IMR-90 (cell line): ENCODE measurements at places on chromosomes 12 and 14.
A peak's percentile ranks its signal among the peaks of the same experiment; 100 is the strongest.

DNA sequence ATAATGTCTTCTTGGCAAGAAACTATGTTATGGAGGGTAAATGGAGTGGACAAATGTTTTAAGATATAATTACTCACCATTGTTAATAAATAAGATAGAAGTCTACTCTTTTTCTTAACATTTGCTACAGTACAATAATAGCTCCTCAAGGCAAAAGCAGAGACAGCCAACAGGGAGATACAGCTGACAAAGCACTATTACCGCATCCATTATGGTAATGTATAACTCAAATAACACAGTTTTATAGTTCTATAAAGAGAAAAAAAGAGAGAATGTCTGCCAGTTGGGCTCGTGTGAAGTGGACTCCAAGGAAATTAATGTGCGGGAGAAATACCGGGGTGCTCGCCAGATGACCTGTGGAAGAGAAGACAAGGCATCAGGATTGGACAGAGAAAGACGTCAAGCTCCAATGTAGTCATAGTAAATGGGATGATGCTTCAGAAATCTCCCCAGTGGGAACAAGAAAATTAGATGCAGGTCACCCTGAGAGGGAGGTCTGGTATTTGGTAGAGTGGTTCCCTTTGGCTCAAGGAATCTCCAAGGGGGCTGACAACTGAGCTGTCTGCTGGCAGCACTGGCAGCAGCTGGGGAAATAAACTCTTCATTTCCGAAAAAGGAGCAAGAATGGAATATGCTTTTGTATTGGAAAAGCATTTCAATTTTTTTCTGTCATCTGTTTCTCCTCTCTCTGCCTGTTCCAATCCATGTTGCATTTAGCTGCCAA, 343.9 kb downstream of the LRFN5 start:
- H3K27ac ChIP-seq: no peak overlapping the region
- no peak for DNase-seq
- H3K4me3 ChIP-seq: no peak overlapping the region
- H3K4me1 ChIP-seq: no peaks in the 10 kb centered on the region

- H3K27me3 ChIP-seq: no peaks in the 10 kb centered on the region; the same call in 1 of the 2 replicates
- DNase-seq: no peak
- H3K27ac ChIP-seq: no peak overlapping the region
- no peaks in the 10 kb centered on the region for H3K4me1 ChIP-seq
Observed at GRCh38 chr12:41930866-41931437, 213.7 kb downstream of the GXYLT1 start.

- no peaks in the 10 kb centered on the region for H3K27me3 ChIP-seq
- DNase-seq: no peak
- H3K4me1 ChIP-seq: no peaks in the 10 kb centered on the region; the same call in 1 of the 2 replicates
- no peak overlapping the region for H3K4me3 ChIP-seq
- peaks cover 6% of the 10 kb centered on the region for H3K36me3 ChIP-seq
Observed at GRCh38 chr14:85556267-85556666, 26.3 kb downstream of the FLRT2 start.

DNA sequence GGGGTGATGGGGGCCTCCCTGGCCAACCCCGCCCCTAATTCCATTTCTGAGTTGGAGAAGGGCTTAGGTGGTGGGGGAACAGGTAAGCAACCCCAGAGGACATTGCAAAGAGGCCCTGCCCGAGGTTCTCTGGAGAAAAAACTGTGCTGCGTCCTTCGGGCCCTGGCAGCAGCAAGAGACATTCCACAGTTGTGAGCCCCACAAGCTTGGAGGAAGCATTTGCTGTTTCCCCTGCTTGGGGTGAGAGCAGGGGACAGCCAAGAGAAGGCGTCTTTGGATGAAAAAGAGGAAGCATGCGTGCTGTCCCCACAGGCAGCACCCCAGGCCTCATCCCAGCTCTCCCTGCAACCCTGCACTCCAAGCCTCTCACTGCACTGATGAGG, 1.3 kb downstream of the BDKRB2 start:
- H3K27me3 ChIP-seq: no peaks in the 10 kb centered on the region
- no peak for DNase-seq
- peak overlapping the region; percentile 88 for H3K4me3 ChIP-seq
- H3K4me1 ChIP-seq: peaks cover 22% of the 10 kb centered on the region
- peaks cover 44% of the 10 kb centered on the region for H3K36me3 ChIP-seq

DNA sequence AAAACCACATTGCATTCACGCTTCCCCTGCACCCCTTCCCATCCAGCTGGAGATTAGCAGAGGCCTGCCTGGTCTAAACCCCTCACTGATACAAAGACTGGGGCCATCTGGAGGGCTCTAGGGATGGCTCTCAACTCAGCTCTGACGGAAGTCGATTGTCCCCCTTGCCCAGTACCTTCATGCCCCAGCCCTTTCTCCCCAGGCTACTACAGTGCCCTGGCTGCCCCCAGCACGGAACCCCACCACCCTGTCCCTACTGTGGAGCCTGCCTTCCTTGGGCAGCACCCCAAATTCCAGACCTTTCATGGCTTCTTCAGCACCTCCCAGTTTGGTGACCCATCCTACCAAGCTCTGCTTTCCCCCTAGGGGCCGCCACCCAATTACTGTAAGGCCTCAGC, 25.6 kb downstream of the ZFP36L1 start:
- no peaks in the 10 kb centered on the region for H3K36me3 ChIP-seq
- peaks cover 13% of the 10 kb centered on the region for H3K4me1 ChIP-seq
- no peak overlapping the region for H3K4me3 ChIP-seq
- no peak overlapping the region for H3K27ac ChIP-seq
- no peak for DNase-seq

- no peaks in the 10 kb centered on the region for H3K36me3 ChIP-seq
- H3K4me1 ChIP-seq: no peaks in the 10 kb centered on the region
- H3K4me3 ChIP-seq: no peak overlapping the region
- no peak for DNase-seq
Observed at GRCh38 chr12:104026841-104027599, 23.0 kb downstream of the GLT8D2 start.

DNA sequence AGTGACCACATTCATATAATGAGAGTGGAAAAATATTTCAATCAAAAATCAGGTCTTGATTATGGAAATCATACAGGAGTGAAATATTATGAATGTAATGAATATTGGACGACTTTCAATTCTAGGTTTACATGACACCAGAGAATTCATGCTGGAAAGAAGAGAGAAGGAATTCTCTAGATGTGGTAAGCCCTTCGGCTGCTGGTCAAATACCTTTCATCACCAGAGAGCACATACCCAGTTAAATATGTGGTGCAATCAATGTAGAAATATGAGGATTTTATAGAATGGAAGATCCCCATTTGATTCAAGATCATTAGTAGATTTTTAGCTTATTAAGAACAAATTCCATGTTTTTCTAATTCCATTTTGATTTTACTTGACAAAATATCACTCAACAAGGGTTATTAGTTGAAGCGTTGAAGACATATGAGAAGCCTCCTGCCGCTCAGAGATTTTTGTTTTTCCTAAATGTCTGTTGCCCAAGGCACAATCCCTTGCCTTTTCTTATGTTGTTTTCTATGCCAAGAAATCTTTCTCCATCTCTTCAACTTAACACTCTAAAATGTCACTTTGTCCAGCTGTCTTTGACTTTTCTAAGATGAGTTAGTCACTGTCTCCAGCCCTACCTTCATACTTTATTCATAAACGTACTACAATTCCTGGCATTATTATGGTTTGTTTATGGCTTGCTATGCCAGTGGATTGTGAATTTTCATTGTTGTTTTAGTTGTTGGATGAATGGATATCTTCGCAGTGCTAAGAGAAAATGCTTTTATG, 72.8 kb upstream of the ZDHHC17 start:
- peaks cover 9% of the 10 kb centered on the region for H3K4me1 ChIP-seq
- no peak overlapping the region for H3K4me3 ChIP-seq
- H3K27me3 ChIP-seq: no peaks in the 10 kb centered on the region

DNA sequence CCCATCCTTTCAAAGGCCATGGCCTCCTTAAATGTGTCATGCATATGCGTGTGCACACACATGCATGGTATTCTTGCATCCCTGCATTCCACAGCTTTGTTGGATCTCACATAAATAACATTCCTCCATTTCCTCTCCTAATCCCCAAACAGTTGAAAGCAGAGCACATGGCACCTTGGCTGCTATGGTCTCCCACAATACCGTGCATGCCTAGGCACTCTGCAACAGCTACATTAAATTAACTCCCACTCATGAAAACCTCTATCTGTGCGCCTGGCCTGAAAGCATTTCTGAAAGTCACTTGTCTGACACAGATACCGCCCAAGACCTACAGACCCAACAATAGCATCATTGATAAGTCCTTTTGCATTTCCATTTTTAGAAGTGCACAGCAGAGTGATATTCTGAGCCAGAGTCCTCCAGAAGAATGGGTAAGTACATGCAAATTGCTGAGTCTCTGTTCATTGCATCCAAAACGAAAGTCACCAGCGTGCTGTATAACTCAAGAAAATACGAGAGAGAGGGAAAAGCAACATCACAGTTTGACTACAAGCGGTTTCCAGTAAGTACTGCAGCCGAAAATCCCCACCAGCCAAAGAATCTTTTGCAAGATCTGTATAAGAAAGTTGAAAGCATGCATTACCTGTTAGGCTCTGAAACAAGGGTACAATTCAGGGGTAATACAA, 436 bp downstream of the ASB2 start:
- H3K36me3 ChIP-seq: no peaks in the 10 kb centered on the region
- peaks cover 11% of the 10 kb centered on the region for H3K4me1 ChIP-seq
- DNase-seq: no peak
- peaks cover 2% of the 10 kb centered on the region; the same call in 1 of the 2 replicates for H3K27me3 ChIP-seq

GRCh38 chr14:104755621-104756020, 2.7 kb downstream of the SIVA1 start:
- no peak for DNase-seq
- H3K27ac ChIP-seq: no peak overlapping the region
- H3K4me1 ChIP-seq: peaks cover 6% of the 10 kb centered on the region; the same call in 1 of the 2 replicates
- no peaks in the 10 kb centered on the region for H3K27me3 ChIP-seq
- H3K36me3 ChIP-seq: peaks cover 39% of the 10 kb centered on the region

DNA sequence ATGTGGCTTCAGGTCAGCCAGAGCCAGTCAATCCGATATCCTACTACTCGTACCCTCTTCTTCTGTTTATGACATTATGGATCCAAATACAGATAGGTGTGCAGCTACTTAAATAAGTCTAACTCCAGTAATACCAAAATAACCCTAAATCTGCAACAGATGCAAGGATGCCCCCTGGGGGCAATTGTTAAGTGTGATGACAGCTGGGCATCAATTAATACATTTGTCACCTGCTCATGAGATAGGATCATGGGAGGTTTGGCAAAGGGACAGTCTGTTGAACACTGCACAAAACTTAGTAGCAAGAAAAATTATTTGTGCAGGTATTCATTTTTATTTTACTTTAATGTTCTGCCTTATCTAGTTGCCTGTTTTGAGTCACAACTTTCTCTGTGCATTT, 83.2 kb downstream of the SLC38A6 start:
- H3K4me1 ChIP-seq: no peaks in the 10 kb centered on the region
- no peak overlapping the region for H3K27ac ChIP-seq
- no peaks in the 10 kb centered on the region for H3K27me3 ChIP-seq

DNA sequence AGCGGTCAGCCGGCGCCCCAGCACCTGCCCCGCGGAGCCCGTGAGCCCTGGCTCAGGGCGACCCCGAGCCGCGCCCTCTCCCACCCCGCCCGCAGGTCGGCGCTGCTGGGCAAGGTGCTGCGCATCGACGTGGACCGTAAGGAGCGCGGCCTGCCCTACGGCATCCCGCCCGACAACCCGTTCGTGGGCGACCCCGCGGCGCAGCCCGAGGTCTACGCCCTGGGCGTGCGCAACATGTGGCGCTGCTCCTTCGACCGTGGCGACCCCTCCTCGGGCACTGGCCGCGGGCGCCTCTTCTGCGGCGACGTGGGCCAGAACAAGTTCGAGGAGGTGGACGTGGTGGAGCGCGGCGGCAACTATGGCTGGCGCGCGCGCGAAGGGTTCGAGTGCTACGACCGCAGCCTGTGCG, 14.4 kb downstream of the HHIPL1 start:
- H3K4me3 ChIP-seq: no peak overlapping the region
- no peak for DNase-seq
- H3K27ac ChIP-seq: no peak overlapping the region
- H3K36me3 ChIP-seq: no peaks in the 10 kb centered on the region

GRCh38 chr12:15172060-15172822, 49.0 kb downstream of the RERG start:
- no peaks in the 10 kb centered on the region for H3K36me3 ChIP-seq
- H3K4me3 ChIP-seq: no peak overlapping the region
- no peaks in the 10 kb centered on the region for H3K4me1 ChIP-seq
- no peak for DNase-seq
- H3K27ac ChIP-seq: no peak overlapping the region

DNA sequence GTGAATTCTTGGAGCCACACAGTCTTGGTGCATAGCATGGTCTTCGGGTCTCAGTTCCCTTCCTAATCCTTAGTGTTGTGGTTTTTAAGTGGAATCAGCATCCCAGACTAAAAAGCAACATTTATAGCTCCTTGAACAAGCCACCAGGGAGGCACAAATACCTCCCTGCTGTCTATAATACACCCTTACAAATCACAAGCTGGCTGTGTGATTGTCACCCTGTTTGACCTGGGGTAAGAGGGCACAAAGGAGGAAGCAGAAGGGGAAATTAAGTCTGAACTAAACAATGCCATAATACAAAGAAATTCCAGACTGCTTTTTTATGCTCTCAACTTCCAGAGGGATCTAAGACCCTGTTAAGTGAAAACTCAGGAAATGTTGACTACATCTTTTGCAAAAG, 7.7 kb upstream of the MMP19 start:
- H3K27me3 ChIP-seq: no peaks in the 10 kb centered on the region
- no peak overlapping the region for H3K4me3 ChIP-seq
- no peak overlapping the region for H3K27ac ChIP-seq
- peaks cover 10% of the 10 kb centered on the region for H3K4me1 ChIP-seq

GRCh38 chr14:52267501-52268278, at the start of gene PTGDR:
TSS of gene PTGDR (plus strand) at chr14:52267698. CDS start at chr14:52267815, 117 bp downstream.
- no peak within 1 kb of the TSS for H3K27ac ChIP-seq
- H3K36me3 ChIP-seq: no peaks in the 10 kb centered on the region
- H3K4me3 ChIP-seq: peak within 1 kb of the TSS; percentile 26; the same call in 1 of the 2 replicates
- H3K4me1 ChIP-seq: peaks cover 4% of the 10 kb centered on the region; the same call in 1 of the 2 replicates

GRCh38 chr12:108910336-108910735, 30.4 kb downstream of the DAO start:
- H3K27me3 ChIP-seq: peaks cover 4% of the 10 kb centered on the region
- no peaks in the 10 kb centered on the region for H3K4me1 ChIP-seq
- H3K36me3 ChIP-seq: no peaks in the 10 kb centered on the region
- no peak for DNase-seq
- no peak overlapping the region for H3K27ac ChIP-seq
- no peak overlapping the region for H3K4me3 ChIP-seq

DNA sequence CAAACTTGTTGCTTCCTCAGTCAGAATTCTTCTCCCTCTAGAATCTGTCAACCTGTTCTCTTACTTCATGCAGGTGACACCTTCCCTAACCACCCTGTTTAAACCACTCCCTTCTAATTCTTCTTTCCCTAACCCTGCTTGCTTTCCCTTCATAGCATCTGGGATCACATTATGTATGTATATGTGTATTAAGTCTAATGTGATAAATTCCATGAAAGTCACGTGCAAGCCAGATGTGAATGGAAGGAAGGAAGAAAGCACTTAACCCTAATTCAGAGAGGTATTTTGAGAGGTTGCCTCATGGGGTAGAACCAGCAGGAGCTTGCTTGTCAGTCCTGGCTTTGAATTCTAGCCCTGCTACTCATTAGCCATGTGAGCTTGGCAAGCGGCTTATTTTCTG, 340.0 kb downstream of the TRHDE start:
- H3K27me3 ChIP-seq: no peaks in the 10 kb centered on the region
- no peak for DNase-seq
- no peaks in the 10 kb centered on the region for H3K4me1 ChIP-seq
- no peak overlapping the region for H3K4me3 ChIP-seq
- no peak overlapping the region for H3K27ac ChIP-seq

- H3K36me3 ChIP-seq: no peaks in the 10 kb centered on the region
- no peaks in the 10 kb centered on the region for H3K4me1 ChIP-seq
- peaks cover 7% of the 10 kb centered on the region for H3K27me3 ChIP-seq
- H3K27ac ChIP-seq: no peak overlapping the region
Observed at GRCh38 chr14:96792003-96792402, 5.2 kb upstream of the VRK1 start.

GRCh38 chr14:97359341-97359740, 562.2 kb downstream of the VRK1 start:
- H3K4me1 ChIP-seq: no peaks in the 10 kb centered on the region
- no peak for DNase-seq
- H3K27me3 ChIP-seq: no peaks in the 10 kb centered on the region
- no peaks in the 10 kb centered on the region for H3K36me3 ChIP-seq
